ENCODE measurements at places on chromosomes 5 and 9.

DNA sequence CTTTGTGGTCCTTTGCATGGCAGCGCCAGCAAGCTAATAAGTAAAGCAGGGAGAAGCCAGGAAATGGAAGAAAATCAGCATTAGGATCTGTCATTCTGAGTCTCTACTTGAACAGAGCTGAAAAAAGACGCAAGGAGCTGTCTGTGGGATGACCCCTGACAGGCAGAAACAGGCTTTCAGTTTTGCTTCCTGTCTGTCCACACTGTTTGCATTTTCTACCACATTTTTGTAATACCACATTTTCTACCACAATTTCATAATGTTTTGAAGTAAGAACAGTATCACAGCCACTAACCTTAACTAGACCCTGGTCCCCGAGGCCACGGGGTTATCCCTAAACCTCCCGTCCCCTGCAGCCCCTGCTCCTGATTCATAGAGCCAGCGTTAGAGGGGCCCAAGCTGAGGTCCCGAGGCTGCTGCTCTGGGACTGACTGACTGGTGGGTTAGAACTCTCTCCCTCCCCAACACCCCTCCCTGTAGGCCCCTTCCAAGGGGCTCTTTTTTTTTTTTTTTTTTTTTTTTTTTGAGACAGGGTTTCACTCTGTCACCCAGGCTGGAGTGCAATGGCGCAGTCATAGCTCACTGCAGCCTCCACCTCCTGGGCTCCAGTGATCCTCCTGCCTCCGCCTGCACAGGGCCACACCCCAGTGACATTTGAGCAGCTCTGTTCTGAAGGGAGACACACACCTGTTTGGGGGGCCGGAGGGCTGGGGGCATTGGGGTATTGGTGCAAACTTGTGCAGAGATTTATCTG, 4.0 kb upstream of the CLIC3 start:
- DNase-seq, result no peak

DNA sequence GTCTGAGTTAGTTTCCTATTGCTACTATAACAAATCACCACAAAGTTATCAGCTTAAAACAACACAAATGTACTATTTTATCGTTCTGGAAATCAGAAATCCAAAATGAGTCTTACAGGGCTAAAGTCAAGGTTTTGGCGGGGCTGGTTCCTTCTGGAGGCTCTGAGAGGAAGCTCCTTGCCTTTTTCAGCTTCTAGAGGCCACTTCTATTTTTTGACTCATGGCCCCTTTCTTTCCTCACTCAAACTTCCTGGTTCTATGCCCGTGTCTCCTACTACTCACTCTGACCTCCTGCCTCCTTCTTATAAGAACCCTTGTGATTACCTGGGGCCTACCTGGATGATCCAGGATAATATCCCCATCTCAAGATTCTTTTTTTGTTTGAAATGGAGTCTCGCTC, 48.2 kb downstream of the GABBR2 start:
- no peak for DNase-seq

- no peak for DNase-seq
Measured at GRCh38 chr9:22913518-22913917, 466.9 kb downstream of the DMRTA1 start.

GRCh38 chr5:80147119-80147815, 108.6 kb downstream of the SERINC5 start:
- no peak for DNase-seq

- no peak for DNase-seq
Measured at GRCh38 chr9:114671605-114672004, 10.4 kb downstream of the TEX48 start.

- no peak for DNase-seq
Measured at GRCh38 chr5:170357955-170358444, 31.2 kb downstream of the KCNMB1 start.

DNA sequence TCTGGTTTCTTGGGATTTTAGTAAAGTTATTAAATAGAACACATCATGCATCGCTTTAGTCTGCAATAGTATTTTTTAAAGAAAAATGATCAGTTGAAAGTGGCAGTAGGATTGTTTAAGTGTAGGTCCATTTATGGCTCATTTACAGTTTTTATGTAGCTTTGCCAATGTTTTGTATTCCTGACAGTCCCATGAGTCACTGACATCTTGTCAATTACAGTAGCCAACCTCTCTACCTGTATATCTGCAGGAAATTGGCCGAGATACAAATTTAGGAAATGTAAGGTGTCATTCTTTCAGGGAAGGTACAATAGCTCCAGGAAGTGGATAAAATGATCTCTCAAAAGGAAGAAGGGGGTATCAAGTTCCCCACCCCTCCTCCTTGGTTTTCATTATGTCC, 47.7 kb upstream of the MTAP start:
- DNase-seq, result no peak

GRCh38 chr5:34483442-34484033, 172.6 kb upstream of the RAI14 start:
- no peak for DNase-seq

DNA sequence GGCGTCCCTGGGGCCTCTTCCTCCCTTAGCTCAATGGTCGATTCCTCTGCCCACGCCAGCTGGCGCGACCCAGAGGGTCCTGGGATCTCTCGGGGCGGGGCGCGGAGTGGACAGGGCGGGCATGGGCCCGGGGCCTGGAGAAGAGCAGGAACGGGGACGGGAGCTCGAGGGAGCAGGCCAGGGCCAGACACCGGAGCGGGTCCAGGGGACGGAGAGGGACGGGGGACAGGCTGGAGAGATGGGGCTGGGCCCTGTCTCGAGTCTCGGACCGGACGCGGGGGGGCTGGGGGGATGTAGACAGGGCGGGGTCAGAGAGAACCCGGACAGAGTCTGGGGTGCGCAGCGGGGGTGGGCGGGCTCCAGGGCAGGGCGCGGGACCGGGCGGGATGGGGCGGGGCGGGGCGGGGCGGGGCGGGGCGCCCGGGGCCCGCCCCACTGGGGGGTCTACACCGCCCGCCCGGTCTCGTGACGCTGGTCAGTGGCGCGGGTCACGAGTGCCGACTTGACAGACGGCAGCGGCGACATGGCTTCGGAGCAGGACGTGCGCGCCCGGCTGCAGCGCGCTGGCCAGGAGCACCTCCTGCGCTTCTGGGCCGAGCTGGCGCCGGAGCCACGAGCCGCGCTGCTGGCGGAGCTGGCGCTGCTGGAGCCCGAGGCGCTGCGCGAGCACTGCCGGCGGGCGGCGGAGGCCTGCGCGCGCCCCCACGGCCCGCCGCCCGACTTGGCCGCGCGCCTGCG, at the start of gene UAP1L1:
Gene UAP1L1, plus strand, starts transcription at position 508 of the 738 bp plus-strand sequence. Its CDS starts 16 bp downstream, at position 524.
- DNase-seq, result no peak

DNA sequence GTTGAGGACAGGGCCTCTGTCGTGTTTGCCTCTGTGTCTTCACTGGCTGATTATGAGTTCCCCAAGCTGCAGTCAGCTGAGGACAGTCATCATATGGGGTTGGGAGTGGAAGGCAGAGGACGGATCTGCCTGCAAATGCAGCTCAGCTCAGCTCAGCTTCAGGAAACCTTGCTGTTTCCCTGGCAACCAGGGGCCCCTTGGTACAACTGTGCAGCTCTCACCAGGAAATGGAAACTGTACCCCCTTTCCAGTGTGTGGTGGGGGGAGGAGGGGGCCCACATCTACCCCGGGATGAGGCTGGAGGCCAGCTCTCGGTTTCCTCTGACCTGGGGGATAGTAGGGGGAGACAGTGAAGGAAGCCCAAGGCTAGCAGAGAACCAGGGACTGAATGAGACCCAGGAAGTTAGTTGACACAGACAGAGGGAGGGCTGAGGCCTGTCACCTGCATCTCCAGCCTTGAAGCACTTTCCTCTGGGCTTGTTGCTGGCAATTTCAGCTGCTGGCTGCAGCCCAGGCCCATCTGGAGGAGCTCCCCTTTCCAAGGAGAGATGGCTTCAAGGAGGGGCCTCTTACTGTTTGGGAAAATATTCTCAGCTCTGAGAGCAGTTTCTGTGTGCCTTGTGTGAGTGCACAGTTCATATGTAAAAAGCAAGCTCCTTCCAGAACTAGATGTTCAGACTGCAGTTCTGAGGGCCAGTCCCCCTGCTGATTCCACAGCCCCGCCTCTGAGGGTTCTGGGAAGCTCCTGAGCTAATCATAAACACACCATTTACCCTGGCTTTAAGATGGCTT, 6.9 kb downstream of the ANXA6 start:
- DNase-seq, result no peak

GRCh38 chr5:145903113-145903512, 30.3 kb upstream of the GRXCR2 start:
- no peak for DNase-seq

DNA sequence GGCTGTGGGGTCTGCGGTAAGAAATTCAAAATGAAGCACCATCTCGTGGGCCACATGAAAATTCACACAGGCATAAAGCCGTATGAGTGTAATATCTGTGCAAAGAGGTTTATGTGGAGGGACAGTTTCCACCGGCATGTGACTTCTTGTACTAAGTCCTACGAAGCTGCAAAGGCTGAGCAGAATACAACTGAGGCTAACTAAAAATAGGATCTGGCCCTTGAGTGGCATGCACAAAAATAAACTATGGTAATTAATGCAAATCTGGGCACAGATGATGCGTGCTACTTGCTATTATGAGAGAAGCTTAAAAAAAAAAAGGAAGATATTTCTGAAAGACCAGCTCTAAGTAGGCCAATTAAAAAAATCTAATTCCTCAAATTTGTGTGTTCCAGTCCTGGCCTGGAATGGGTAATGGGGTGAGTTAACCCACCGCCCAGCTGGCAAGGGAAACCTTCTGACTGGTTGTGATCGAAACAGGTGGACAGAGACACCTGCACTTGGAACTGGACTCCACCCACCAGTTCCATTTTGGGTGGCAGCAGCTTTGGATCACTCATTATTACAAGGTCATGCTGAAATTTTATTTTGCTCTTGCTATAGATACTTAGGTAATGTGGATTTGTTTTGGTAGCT, 26.6 kb upstream of the ZBTB34 start:
- DNase-seq, result no peak

GRCh38 chr5:172348084-172348483, 64.5 kb upstream of the UBTD2 start:
- no peak for DNase-seq

GRCh38 chr5:96189028-96189826, 227.6 kb upstream of the ELL2 start:
- no peak for DNase-seq

DNA sequence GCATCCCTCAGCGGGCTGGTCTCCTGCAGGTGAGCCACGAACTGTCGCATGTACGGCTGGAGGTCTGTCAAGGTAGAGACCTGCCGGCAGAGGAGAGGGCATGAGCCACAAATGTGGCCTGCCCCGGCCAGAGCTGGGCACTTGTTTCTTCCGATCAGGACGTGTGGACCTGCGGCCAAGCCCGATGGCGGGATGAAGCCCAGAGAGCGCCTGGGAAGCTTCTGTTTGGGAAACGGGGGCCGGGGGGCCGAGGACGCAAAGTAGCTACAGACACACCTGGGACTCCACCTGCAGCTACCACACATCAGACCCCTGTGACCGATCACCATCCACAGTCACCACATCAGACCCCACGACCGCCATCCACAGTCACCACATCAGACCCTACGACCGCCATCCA, 22.7 kb downstream of the TERT start:
- no peak for DNase-seq

DNA sequence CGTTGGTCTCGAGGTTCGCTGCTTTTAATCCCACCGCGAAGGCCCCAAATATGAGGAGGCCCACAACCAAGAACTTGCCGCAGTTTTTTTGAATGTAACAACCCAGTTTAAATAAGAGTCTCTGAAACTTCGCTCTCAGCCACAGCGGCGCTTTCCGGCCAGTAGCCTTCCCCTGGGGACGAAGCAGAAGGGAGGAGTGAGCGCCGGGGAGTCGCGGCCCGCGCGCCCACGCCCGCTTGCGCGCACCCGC, 10.4 kb downstream of the PTCH1 start:
- no peak for DNase-seq

- no peak for DNase-seq
Measured at GRCh38 chr5:55160493-55161209, 680 bp downstream of the GPX8 start.

GRCh38 chr9:98182069-98182820, 10.2 kb downstream of the CORO2A start:
- DNase-seq, result no peak

DNA sequence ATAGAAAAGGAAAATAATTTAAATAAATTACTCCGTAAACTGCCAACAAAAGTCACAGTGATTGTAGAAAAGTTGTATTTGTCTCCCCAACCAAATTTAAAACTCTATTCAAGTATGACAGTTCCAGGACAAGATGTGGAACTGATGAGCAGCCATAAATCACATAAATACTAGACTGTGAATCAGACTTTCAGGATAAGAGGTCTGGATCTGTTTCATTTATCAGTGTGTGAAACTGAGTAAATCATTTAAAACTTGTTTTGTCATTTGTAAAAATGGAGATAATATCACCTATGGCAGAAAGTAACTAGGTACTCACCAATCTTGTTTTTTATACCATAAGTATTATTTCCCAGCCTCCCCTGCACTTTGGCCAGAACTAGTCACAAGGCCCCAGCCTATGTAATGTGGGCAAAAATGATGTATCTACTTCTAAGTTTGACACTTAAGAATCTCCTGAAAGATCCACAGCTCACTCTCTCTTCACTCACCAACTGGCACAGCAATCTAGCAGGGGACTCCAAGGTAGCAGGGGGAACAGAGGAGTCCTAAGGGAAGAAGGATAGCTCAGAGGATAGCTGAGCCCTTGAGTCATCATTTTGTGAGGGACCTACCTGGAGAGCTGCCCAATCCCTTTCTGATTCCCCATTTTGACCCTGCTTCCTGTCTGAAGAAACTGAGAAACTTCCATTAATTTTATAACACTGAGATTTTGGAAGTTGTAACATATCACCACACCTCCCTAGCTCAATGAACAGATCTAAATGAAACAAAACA, 31.6 kb downstream of the TMEM161B start:
- no peak for DNase-seq

- no peak for DNase-seq
Measured at GRCh38 chr5:168227973-168228615, 63.4 kb upstream of the WWC1 start.

GRCh38 chr9:98168153-98168780, 24.2 kb downstream of the CORO2A start:
- no peak for DNase-seq

GRCh38 chr9:91143642-91144041, 218.1 kb downstream of the AUH start:
- DNase-seq, result no peak

DNA sequence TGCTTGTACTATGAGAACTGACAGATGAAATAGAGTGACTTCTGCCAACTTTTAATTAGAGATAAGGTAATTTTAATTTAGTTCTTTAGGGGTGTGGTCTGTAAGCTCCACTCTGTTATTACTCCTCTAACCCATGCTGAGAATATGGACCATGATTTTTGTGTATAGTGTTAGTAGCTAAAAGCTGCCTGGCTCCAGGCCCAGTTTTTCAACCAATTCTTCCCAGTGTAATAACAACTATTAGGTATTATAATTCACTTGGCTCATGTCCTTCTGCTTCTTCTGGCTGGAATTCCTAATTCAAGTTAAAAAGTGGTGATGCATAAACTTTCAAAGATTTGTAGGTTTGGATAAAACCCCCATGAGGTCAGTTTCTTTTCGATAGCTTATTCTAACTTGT, 216.3 kb downstream of the ISL1 start:
- no peak for DNase-seq

GRCh38 chr5:71828291-71829040, 109.4 kb downstream of the CARTPT start:
- no peak for DNase-seq
